ENCODE measurements at places on chromosomes 11 and 22.

- no peak for DNase-seq
Observed at GRCh38 chr11:44611088-44611487, 45.6 kb downstream of the CD82 start.

- DNase-seq = peak; percentile 31
Observed at GRCh38 chr22:45284705-45285262, at the start of gene UPK3A. Gene UPK3A (plus strand): TSS chr22:45284949. CDS start chr22:45285014, 65 bp downstream.

DNA sequence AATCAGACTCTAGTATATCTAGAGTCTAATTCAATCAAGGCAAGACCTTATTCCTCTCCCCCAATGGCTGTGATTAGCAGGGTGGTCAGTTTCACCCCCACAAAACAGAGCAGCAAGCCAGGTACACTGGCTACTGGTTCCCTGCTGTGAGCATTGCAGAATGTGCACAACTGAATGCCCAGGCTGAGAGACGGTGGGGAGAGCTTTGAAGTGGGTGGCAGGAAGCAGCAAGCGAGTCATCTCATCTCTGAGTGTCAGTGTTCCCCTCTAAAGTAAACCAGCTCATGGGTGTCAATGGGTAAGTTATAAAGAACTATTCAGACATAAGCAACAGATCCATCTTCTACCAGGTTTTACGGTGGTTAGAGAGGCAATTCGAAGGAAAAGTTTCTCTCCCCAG lies 37.6 kb downstream of the GAB4 start:
- DNase-seq = no peak

- no peak for DNase-seq
Observed at GRCh38 chr22:44355716-44356070, 42.9 kb upstream of the SHISAL1 start.

DNA sequence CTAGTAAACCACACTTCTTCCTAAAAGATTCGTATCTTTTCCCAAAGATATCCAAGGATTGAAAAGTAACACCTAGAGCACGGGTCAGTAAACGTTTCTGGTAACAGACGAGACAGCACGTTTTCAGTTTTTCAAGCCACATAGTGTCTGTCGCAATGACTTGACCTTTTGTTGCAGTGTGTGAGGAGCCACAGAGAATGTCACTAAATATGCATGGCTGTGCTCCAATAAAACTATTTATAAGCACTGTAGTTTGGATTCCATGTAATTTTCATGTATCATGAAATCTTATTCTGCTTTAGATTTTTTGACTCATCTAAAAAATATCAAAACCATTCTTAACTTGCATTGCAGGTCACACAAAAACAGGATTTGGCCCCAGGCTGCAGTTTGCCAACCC lies 18.3 kb upstream of the MICAL3 start:
- no peak for DNase-seq

DNA sequence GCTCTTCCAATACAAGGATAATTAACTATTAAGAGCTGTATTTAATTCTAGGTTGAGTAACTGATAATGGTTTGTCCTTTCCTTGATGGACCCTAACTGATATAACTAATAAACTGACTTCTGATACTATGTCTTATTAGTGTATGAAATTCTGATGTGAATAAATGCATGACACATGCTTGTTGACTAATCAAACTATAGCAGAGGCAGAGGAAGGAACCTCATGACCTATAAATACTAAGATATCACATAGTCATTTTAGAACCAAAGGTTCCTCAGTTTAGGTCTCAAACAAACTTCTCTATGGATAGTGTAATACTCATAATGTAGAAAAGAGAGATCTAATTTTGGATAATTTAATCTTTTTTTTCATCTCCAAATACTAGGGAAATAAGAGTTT lies 4.8 kb upstream of the HBD start:
- DNase-seq = no peak

GRCh38 chr22:20031732-20032406 lies 11.0 kb downstream of the TANGO2 start:
- no peak for DNase-seq

DNA sequence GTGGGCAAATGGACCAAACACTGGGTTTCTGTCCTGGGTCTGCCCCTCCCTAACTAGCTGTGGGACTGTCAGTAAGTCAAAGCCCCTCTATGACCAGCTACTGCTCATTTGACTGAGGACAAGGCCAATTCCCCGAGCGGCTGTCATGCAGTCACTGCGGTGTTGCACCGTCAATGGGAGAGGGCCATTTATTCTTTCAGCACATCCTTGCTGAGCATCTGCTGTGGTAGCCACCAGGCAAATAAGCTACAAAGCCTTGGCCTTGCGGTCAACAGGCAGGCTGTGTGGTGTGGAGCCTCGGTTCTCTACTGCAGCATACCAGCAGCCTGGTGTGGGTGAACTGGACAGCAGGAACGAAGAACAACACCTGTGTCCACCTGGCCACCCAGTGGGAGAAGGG lies 25.8 kb upstream of the SERPIND1 start:
- no peak for DNase-seq

- no peak for DNase-seq
Observed at GRCh38 chr11:1292018-1292643, 17.3 kb downstream of the TOLLIP start.

- no peak for DNase-seq
Observed at GRCh38 chr22:46229701-46230100, 20.4 kb downstream of the CDPF1 start.

GRCh38 chr11:285894-286220 lies 3.1 kb upstream of the PGGHG start:
- DNase-seq = no peak

GRCh38 chr22:36386351-36386899 lies 1.3 kb downstream of the MYH9 start:
- no peak for DNase-seq

DNA sequence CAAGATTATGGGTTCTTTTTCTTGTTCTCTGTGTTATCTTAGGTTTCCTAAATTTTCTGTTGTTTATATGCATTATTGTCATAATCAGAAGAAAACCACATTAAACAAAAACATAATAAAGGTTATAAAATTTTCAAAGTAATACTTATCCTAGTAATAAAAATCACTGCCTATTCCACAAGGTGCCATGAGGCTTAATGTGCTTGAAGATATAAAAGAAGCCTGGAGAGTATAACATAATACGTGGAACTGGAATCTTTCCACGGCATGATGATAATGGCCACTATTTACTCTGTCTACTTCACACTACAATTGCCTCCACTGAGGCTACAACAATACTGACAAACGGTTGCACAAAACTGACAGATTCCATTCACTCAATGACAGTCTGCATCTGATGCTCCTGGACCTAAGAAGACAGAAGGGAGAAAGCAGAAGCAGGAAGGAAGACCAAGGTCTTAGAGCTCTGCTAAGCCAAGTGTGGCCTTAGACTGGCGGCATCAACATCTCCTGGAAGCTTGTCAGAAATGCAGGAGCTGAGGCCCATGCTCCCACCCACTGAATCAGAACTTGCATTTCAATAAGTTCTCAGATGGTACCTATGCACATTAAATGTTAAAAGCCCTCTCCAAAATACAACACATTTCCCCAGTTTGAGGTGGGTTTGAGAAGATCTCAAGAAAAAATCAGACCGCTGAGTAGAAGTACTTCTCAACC lies 13.1 kb downstream of the TENM4 start:
- DNase-seq = no peak

DNA sequence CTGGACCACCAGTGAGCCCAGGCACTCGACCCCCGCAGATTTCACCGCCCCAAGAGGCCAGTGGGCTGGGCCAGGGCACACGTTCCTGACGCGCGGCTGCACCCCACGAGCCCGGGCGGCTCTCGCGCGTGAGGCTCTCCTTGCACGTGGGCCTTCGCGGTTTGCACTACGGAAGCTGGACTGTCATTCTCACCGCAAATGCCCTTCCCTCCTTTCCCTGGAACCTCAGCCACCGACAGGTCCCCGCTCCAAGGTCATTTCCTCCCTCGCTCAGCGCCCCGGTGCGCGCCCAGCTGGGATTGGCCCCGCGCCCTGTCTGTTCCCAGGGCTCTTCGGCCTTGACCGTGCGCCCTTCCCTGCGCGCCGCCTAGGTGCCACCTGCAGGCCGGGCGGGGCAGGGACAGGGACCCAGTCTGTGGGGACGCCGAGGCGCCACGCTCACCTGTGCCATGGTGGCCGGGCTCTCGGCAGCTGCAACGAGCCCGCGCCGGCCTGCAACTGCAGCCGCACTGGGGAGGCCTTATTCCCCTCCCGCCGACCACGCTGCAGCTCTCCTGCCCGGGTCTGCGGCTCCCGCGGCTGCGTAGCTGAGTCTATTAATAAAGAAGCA lies 2.1 kb upstream of the CPT1A start:
- peak; percentile 62 for DNase-seq

- DNase-seq = no peak
Observed at GRCh38 chr11:37908219-37908548, 1310.1 kb upstream of the RAG2 start.

DNA sequence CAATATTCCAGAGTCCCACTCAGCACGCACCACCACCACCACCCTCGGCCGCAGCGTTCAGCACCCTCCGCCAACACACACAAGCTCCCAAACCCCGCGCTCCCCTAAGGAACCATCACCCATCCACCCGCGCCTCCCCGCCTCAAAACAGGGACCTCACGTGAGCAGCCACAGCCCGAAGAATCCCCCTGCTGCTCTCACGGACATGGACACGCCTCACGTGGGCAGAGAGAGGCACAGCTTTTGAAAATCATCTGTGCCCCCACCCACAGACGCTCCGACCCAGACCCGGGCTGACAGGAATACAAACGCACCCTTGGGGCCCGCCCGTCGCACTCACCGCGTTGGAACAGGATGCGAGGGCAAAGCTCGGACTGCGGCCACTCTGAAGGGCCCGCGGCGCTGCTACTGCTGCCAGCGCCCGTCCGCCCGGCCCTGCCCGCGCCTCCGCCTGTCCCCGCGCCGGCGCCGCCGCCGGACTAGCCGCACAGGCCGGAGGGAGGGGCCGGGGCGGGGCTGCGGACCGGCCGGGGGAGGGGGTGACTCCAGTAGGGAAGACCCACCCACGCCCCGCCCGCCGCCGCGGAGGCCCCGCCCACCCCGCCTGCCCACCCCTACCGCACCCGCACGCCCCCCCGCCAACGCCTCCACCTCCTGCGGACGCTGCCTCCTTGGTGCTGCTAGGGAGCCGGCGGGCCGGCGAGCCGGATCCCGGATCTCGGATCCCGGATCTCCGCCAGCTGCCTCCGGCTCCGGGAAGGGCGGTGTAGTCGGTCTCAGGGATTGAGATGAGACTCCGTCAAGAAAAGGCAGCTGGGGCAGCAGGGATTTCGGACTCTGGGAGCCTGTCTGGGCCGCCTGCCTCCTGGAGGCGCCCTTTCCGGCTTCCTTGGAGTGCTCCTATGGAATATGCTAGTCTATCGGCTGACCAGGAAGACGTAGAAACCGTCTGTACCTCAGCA lies at the start of gene TRIM3:
Gene TRIM3, minus strand, starts transcription at position 491 of the 962 bp plus-strand sequence. CDS start 8,246 bp downstream, outside the sequence.
- peak; percentile 64 for DNase-seq

DNA sequence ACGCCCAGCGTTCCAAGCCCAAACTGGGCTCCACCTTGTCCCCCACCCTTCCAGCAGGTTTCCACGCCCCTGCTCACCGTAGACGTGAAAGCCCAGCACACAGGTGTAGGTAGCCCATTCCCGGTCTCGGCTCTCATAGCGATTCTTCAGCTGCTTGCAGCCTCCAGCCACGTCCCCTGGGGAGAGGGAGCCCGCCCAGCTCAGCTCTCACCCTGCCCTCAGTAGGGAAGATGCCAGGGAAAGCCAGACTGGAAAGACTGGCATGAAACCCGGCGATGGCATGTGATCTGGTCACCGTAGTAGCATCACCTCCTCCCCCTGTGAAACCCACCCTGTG lies 1.4 kb upstream of the MTA2 start:
- no peak for DNase-seq

GRCh38 chr11:30585892-30586250 lies 282 bp downstream of the MPPED2 start:
- DNase-seq = no peak

- DNase-seq = peak; percentile 36
Observed at GRCh38 chr11:6353367-6353987, 33.2 kb upstream of the CAVIN3 start.

DNA sequence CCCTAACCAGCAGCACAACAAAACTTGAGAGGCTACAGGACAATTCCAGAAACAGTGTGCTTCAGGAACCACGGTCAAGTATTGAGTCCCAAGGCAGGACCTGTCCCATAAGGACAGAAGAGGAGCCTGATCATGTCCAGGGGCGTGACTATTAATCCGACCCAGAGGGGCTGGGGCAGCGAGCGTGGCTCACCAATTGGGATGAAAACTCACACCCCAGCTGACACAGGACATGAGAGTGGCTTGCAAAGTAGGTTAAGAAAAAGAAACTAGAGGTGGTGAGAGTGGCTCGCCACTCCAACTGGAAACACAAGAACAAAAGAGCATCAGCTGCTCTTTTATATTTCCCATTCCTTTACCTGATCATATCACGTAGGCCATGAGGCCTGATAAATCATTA lies 16.0 kb upstream of the FEZ1 start:
- no peak for DNase-seq

- DNase-seq = no peak
Observed at GRCh38 chr11:46978005-46978491, 41.5 kb downstream of the CSTPP1 start.

- DNase-seq = no peak
Observed at GRCh38 chr11:130912552-130912951, 3.7 kb downstream of the SNX19 start.

- DNase-seq = no peak
Observed at GRCh38 chr22:46319319-46319718, 16.2 kb upstream of the TRMU start.

DNA sequence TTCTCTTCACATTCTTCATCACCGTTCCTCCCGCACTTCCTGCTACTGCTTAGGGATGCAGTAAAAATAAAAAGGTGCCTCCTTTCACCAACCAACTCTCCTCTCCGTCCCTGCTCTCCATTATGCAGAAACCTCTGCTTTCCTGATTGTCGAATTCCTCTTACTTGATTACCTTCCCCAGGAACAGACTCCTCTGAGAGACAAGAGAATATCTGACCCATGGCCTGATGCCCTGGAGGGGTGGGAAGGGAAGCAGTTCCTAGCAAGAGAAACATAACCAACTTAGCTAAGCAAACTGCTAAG lies 80.9 kb downstream of the TRIM29 start:
- DNase-seq = no peak

- DNase-seq = no peak
Observed at GRCh38 chr22:48651036-48651890, 1176.4 kb downstream of the BRD1 start.

GRCh38 chr22:32572741-32573500 lies 98.3 kb downstream of the FBXO7 start:
- DNase-seq = no peak

GRCh38 chr22:43308060-43308830 lies 34.9 kb downstream of the SCUBE1 start:
- DNase-seq = no peak

DNA sequence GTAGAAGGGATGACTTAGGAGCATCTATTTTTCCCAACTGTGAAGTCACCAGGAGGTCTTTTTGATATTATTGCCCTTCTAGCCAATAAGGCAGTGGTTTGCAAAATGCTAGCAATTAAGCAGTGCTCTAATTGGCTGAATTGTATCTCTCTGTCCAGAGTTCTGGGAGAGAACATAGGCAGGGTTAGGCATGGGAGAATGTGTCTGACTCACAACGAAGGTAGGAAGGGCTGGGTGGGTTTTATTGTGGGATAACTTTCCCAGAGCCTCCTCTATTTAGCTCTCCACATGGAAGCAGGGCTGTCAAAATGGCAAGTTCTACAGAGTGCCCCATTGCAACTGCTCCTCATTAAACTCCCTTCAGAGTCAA lies 415.9 kb upstream of the CADM1 start:
- no peak for DNase-seq

Measured in stimulated activated CD4-positive, alpha-beta T cell treated with anti-CD3 and anti-CD28 coated beads, Interleukin-2, amount 100 ng/mL, for 4 hours (primary cell).